GOT3 (cell line): ENCODE measurements at places on chromosomes 3 and 15.

DNA sequence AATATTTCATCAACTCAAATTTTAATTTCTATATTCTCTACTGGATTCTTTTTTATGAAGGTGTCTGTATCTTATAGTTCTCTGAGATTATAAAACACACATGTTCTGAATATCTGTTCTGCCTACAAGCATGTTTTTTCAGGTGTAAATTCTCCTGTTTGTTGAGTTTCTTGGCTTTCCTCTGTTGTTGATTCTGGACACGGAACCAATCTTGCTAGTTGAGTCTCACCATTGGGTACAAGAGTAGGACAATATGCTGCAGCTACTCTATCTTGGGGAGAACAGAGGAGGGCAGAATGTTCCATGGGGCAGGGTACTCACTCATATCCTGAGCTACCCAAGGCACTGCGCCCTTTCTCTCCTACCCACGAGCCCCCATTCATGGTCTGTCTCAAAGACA, 104.9 kb downstream of the GREM1 start:
- no peak for DNase-seq

GRCh38 chr3:169668072-169668956, 4.8 kb upstream of the MECOM start:
- peak; percentile 30 for DNase-seq

DNA sequence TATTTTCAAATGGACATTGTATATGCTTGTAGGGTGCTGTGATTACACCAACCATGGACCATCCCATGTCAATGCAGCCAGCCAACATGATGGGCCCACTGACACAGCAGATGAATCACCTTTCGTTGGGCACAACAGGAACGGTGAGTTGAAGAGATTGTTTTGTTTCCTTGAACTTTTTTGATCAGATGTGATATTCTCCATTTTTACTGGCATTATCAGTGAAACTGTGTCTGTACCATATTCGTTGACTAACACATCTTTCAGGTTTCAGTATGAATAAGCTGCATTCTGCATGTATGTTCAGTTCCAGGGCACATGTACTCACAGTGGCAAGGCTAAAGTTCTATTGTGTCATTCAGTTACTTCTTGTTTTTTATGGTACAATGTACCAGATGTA, 655.2 kb downstream of the RBMS3 start:
- DNase-seq, result no peak

DNA sequence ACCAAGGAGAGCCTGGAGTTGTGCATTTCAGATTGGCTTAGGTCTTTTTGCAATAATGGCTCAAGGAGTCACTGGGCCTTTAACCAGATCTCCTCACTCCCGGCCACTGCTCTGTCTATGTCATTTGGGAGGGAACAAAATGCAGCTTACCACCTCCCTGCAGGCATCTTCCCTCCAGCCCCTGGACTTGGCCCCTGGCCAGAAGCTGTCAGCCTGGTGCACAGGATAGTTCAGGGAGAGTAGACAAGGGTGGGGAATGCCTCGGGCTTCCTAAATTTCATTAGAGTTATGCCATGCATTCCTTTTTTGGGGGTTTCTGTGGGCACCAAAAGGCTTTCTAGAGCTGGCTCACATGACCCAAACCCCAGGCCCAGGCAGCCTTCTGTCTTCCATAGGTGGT, 70.2 kb upstream of the HRH1 start:
- no peak for DNase-seq

DNA sequence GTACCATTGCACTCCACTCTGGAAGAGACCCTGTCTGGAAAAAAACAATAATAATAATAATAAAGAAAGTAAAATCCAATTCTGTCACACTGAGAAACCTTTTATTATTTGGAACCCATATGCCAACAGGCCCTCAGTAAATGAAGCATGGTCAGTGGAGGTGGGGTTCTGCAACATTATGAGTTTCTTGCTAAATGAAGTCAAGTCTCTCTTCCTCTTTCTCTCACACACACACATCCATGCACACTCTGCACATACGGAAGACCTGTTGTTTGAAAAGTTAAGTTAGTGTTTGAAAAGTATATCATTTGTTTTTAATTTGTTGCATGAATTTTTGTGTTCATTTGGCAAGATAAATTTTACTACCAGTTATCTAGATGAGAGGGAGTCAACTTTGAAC, 27.8 kb downstream of the GAP43 start:
- DNase-seq, result no peak

DNA sequence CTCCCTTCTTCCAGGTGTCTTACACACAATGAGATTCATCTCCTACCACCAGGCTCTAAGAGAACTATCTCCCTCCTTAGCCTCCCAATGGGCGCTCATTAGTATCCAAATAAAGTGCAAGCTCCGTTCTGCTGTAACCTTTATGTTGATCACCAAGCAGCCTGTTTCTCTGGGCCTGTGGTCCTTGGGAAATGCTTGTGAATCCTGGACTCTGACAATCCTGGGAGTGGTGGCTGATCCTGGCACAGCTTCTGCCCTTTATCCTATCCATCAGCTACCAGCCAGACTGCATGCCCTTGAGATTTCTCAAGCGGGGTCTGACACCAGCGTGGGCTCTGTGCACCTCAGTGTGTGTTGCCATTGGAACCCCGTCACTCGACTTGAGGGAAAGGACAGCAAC, 26.1 kb upstream of the USP3 start:
- no peak for DNase-seq

- no peak for DNase-seq
Measured at GRCh38 chr15:62783303-62783957, 259.1 kb upstream of the TPM1 start.

- DNase-seq, result no peak
Measured at GRCh38 chr15:69760258-69760845, 307.7 kb downstream of the RPLP1 start.

- no peak for DNase-seq
Measured at GRCh38 chr3:194872669-194872977, 186.9 kb downstream of the FAM43A start.

DNA sequence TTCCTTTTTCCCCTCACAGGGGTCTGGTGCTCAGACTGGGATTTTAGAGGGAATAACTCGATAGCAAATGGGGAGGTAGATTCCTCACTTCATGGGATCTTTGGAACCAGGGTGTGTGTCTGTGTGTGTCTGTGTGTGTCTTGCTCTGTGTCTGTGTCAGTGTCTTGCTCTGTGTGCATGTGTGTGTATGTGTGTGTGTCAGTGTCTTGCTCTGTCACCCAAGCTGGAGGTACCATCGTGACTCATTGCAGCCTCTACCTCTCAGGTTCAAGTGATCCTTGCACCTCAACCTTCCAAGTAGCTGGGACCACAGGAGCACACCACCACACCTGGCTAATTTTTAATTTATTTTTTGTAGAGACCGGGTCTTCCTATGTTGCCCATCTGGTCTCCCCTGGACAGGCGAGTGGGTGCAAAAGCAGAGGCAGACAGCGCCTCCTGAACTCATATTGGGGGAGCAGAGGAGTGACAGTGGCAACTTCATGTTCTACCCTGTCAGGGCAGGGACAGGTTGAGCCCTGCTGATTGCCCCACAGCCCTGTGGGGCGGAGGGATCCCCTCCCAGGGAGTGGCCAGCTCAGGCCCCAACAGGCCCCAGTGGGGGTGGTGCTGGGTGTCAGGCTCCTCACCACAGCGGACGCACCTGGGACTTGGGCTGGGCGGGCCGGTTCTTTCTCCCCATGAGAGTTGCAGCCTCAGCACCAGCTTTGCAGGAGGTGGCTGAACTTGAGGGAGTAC, 10.4 kb upstream of the SEMA4B start:
- no peak for DNase-seq

DNA sequence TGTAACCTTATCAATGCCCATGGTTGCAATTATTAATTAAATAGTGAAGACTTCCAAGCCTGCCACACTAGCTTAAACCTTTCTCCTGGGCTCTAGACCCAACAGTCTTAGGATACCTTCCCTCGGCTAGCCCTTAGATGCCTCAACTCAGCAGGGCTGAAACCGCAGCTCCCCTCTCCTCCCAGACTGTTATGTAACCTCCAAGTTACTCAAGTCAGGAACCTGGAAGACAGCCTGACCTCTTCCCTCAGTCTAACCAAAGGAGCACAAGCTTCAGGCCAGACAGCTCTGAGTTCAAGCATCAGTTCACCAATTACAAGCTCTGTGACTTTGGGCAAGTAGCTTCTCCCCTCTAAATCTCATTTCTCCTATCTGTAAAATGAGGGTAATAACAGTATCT, 70.5 kb upstream of the HACD2 start:
- no peak for DNase-seq

DNA sequence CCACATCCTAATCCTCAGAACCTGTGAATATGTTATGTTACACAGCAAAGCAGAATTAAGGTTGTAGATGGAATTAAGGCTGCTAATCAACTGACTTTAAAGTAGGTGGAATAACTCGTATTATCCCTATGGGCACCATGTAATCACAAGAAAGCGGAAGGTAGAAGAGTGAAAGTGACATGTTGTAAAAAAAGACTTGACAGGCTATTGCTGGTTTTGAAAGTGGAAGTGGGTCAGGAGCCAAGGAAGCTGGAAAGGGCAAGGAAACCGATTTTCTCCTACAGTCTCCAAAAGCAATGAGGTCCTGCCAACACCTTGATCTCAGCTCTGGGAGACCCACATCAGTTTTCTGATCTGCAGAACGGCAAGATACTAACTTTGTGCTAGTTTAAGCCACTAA, 6.6 kb downstream of the TP63 start:
- no peak for DNase-seq

- DNase-seq, result no peak
Measured at GRCh38 chr15:68638953-68639515, 60.2 kb downstream of the CORO2B start.

GRCh38 chr3:62888180-62888579, 13.0 kb upstream of the CADPS start:
- DNase-seq, result no peak

- DNase-seq, result no peak
Measured at GRCh38 chr3:192919901-192920300, 2.2 kb upstream of the MB21D2 start.

DNA sequence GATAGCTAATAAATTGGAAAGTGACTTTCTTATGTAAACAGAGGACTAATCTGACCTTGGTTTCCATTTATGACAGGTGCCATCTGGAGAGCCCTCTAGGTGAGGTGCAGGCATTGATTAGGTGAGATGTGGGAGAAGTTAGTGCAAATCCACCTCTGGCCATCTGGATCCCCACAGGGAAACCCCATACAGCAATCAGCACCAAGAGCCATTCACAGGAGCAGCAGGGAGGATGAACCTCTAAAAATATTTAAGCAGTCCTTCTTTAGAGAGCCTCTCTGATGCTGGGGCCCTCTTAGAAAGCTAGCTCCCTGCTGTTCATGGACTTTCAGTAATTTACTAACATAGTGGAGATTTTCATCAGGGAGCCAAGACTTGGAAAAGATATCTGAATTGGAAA, 69.3 kb downstream of the CLSTN2 start:
- no peak for DNase-seq

GRCh38 chr3:10376353-10376752, 55.4 kb upstream of the SEC13 start:
- DNase-seq, result no peak

DNA sequence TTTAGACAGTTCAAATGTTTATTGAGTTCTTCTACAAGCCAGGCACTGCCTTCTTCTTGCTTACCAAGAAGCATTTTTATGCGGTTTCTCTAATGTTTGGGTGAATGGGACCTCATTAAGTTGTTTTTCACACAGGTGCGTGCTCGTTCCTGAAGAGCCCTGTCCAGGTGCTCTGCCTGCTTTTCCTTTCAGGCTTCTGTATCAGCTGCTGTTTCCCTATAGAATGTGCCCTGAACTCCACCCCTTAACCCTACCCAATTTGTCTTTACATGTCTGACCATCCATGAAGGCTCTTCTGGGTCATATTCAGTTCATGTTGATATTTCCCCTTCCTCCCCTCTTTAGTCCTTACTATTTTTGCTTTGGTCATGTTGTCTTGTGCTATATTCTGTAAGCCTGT, 22.4 kb upstream of the GOLGA6L10 start:
- no peak for DNase-seq

DNA sequence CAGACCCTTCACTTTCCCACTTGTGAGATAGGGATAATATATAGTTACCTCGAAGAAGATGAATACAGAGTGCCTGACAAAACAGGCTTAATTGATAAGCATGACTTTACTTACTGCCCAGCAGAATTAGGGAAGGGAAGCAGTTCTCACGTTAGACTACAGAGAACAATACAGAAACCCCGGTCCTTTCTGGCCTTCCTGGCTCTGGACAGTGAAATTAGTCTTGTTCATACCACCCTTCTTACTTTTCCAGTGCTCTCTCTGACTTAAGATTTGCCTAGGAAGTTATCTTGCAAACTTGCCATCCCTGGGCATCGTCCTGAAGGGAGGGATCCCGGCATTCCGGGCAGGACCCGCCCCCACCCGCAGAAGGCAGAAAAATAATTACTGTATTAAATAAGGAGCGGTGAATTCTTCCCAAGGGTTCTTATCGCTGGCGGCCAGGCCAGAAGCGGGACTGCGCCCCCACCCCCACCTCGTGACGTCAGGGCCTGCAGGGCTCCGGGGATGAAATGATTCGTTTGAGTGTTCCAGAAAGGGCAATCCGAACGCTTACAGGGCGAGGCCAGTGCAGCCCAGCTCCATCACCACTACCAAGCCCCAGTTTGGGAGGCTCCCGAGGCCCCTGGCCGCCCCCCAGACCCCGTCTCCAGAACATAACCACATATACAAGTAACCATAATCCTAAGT, 8.4 kb downstream of the SOX2 start:
- DNase-seq, result no peak

GRCh38 chr3:172607305-172608121, 84.3 kb upstream of the TNFSF10 start:
- DNase-seq, result no peak

DNA sequence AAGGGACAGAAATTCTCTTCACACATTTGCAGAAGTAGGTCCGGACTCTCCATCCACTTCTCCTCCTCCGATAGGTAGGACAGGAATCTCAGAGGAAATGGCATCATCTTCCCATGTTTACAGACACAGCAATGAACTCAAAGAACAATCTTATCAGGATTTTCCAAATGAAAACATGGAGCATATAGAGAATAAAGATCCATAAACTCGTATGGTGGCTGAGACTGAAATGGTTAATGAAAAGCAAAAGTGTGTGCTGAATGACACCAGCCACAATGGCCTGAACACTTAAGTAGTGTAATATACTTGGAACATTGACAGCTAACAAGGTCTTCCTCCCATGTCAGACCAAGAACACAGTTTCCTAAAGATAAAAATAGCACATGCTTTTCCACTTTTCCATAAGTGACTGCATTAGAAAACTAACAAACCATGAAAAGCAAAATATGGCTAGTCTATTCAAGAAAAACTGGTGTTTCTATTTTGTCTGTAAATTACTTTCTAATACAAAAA, 5.8 kb downstream of the CCRL2 start:
- DNase-seq, result no peak

DNA sequence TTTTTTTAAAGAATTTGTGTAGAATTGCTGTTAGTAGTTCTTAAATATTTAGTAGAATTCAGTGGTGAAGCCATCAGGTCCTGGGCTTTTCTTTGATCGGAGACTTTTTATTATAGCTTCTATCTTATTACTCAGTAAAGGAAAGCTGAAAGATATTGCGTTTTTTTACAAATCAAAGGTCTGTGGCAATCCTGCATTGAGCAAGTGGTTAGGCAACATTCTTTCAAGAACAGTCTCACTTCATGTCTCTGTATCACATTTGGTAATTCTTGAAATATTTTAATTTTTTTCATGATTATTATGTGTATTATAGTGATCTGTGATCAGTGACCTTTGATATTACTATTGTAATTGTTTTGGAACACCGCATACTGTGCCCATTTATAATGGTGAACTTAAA, 140.8 kb downstream of the UNC13C start:
- no peak for DNase-seq
